ENCODE measurements at places on chromosomes 6 and 20.

- DNase-seq = no peak
These were observed 2.2 kb upstream of the FUT9 start for GRCh38 chr6:96013531-96013930.

GRCh38 chr6:159031846-159032245 is 12.9 kb downstream of the TAGAP start:
- DNase-seq = no peak

DNA sequence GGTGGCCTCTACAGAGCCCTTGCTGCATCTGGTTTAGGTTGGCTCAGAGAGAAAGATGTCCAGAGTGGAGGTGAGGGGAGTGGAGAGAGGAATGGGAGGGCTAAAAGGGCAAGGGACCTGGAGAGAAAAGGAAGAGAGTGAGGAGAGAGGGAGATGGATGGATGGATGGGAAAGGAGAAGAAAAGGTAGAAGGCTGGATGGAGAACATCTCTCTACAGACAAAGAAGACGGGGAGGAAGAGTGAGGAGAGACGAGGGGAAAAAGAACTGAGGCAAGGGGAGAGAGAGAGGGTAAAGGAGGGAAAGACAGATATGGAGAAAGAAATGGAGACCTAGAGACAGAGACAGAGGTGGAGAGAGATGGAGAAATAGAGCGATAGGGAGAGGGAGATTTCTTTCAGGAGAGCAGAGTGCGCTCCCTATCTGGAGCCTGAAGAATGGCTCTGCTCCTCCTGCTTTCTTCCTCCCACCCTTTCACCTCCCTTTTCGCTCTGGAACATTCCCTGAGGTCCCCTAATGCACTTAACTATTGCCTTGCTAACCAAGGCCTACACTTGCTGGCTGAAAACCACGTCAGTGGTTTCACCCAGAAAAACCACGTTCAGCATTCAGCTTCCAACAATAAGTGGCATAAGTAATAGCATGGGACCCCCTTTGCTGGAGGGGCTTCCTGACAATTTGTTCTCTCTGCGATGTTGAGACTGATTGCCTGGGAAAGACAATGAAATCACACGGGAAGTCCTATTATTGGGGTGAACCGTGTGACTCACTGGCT is 286.3 kb downstream of the CDH26 start:
- DNase-seq = no peak

GRCh38 chr6:134216301-134217010 is 101.5 kb downstream of the SGK1 start:
- no peak for DNase-seq

GRCh38 chr20:17849138-17849900 is 119.3 kb downstream of the SNX5 start:
- no peak for DNase-seq

- DNase-seq = no peak
These were observed 2.3 kb downstream of the TOX2 start for GRCh38 chr20:43916881-43917371.

DNA sequence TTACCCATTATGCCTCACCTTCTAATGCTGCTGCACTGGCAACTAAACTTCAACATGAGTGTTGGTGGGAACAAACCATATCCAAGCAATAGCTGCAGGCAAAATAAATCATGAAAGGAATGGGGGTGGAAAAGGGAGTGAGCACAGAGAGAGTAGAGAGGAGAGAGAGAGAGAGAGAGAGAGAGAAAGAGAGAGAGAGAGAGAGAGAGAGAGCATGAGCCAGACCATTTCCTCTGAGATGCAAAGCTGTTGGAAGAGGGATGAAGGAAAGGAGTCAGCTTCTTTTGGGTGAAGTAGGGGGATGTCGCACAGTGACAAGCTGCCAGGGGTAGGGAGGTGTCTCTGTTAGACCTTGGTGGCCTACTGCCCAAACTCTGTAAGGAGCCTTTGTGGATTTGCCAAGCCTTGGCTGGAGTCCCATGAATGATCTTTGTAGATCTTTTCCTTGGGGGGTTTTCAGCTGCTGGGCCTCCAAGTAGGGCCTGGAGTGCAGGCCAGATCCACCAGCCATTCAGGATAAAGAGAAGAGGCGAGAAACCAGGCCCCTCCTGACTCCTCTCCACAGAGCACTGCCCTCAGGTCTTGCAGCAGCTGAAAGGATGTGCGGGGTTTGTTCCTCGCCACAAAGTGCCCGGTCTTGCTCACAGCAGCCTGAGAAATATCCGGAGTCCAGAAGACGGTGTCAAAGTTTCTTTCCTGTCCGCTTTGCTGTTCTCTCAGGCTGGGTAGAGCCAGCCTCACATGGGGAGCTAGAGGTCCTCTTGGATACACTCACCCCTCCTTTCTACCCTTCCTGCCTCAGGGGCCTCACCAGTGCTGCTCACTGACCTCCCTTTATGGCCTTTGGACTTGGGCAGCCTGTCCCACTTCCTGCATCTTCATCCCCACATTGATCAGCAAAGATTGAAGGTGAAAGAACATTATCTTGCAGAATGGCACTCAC is 17.8 kb downstream of the BTBD3 start:
- no peak for DNase-seq

DNA sequence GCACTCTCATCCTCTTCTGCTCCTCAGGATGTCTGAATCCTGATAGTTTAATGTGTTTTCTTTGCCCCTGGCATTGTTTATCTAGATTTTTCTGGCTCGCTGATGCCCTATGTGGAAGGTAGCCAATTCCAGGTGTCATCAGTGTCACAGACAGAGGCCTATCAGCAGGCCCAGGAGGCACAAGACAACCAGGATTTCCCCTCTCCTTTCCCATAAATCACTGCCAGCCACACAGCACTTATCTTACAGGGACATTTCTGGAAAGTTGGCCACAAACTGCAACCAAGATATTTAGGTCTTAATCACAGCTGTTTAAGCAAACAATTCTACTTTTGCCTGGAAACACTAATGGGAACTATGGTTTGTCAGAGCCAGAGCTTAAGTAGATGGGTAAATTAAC is 28.1 kb downstream of the ADGRF5 start:
- no peak for DNase-seq

GRCh38 chr6:6975459-6976111 is 132.2 kb upstream of the RREB1 start:
- no peak for DNase-seq

DNA sequence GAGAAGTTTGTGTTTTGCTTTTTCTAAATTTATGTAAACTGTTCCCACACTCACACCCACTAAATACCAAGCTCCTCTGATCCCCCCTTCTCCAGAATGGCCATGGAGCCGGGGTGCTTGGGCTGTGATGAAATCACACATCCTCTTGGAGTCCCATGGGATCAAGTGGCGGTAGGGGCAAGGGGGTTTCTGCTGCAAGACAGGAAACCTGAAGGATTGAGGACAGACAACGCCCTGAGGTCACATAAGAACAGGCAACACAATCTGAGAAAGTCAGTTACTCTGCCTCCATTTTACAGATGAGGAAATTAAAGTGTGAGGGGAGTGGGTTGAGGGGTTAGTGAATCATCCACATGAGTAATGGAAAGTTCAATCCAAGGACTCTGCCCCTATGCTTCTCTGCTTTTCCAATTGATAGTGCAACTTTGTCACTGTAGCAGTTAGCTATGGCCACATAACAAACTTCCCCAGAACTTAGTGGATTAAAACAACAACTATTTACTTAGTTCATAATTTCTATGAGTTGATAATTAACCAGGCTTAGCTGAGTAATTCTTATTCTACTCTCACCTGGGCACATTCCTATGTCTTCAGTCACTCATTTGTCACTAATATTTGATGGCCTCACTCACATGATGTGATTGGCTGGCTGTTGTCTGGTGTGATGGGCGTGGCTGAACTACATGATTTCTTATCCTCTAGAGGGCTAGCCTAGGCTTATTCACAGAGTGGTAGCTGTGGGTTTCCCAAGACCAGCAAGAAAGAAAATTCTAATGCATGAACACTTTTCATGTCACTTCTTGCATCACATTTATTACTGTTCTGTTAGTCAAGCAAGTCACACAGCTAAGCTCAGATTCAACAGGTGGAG is 311.1 kb upstream of the RNF24 start:
- DNase-seq = no peak

DNA sequence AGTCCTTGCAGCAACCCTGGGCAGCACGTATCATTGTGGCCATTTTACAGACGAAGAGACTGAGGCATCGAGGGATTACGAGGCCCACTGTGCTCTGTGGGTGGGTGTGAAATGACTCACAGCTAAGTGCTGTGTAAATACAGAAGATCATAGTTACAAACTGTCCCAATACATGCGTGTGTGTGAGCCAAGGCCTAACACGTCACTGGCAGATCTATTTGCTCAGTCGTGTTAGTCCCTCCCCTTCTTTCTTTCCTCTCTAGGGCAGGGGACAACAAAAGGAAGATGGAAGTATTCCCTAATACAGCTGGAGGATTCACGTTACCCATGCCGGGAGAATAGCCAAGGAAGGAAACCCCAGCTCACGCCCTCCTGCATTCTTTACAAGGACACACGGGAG is 175.9 kb downstream of the CDC5L start:
- no peak for DNase-seq

DNA sequence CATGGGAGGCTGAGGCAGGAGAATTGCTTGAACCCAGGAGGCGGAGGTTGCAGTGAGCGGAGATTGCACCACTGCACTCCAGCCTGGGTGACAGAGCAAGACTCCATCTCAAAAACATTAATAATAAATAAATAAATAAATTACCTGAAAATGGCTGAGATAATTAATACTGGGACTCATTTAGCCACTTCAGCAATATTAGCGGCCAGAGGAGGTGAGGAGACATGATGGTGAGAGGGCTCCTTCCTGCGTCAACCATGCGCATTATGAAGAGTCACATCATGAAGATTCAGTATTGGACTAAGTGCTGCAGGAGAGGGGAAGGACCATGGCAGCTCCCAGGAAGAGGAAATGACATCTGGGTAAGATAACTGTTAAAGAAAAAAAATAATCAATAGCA is 2.9 kb upstream of the PYGB start:
- DNase-seq = no peak

GRCh38 chr6:169344750-169345065 is 91.1 kb upstream of the THBS2 start:
- DNase-seq = no peak

DNA sequence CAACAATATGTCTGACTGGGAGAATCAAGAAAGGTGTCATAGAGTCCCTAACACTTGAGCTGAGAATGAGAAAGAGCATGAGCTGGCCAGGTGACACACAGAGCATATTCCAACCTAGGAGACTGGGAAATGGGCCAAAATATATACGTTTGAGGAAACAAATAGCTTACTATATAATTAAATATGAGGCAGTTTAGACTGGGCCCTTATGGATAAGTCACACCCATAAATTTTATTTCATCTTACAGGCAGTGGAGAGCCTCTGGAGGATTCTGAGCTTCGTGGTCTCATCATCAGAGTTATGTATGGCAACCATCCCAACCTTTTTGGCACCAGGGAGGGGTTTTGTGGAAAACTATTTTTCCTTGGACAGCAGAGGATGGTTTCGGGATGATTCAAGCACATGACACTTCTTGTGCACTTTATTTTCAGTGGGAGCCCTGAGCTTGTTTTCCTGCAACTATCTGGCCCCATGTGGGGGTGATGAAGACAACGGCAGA is 12.9 kb upstream of the NQO2 start:
- no peak for DNase-seq

DNA sequence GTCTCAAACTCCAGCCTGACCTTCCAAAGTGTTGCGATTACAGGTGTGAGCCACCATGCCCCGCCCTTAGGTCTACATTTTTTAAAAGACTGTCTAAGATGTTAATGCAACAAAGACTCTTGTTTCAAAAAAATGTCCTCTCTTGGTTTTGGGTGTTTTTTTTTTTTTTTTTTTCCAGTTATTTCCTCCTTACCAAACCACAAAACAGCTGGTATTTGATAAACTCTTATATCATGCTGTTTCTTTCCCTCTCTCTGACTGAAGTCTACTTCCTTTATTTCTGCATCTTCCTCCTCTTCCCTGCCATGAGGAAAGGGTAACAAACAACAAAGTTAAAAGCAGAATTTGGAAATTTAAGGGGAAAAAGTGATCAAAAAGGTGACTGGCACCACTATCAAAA is 21.2 kb downstream of the STK38 start:
- DNase-seq = no peak

DNA sequence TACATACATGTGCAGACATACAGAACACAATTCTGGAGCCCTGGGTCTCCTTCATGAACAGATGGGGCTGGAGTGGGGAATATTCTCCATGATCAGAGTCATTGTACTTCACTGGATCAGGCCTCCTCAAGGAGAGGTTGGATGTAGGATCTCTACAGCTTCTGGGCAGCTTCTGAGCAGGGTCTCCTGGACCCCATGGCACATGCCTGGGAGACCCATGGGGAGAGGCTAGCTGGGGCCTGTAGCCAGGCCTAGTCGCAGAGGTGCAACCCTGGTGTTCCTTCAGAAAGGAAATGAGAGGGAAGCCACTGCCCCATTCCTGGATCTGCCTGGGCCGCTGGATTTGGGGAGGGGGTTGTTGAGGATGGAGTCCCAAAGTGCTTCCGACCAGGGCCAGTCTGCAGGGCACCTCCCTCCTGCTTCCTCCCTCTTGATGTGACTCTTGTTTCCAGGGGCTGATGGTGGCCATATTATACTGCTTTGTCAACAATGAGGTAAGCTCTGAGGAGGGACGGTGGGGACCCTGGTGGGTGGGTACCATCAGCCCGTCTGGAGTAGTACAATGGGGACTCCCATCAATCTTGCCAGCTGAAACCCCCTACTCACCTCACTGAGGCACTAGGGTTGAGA is 31.8 kb downstream of the GLP1R start:
- DNase-seq = no peak

DNA sequence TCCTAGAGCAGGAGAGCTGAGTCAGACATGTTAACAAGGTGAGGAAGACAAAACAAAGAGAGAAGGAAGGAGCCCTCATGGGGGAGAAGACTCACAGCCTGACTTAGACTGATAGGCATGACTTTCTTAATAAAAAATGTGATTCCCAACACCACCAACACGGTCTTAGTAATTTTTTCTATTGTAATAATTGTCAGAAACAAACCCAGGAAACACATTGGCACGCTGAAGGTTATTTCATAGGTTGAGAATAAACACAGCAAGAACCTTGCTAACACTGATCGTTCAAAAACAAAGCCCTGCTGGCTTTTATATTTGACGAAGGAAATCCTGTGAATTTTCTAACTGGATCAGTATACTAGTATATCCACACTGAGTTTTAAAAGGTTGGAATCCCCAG is 286.8 kb downstream of the HACE1 start:
- no peak for DNase-seq

DNA sequence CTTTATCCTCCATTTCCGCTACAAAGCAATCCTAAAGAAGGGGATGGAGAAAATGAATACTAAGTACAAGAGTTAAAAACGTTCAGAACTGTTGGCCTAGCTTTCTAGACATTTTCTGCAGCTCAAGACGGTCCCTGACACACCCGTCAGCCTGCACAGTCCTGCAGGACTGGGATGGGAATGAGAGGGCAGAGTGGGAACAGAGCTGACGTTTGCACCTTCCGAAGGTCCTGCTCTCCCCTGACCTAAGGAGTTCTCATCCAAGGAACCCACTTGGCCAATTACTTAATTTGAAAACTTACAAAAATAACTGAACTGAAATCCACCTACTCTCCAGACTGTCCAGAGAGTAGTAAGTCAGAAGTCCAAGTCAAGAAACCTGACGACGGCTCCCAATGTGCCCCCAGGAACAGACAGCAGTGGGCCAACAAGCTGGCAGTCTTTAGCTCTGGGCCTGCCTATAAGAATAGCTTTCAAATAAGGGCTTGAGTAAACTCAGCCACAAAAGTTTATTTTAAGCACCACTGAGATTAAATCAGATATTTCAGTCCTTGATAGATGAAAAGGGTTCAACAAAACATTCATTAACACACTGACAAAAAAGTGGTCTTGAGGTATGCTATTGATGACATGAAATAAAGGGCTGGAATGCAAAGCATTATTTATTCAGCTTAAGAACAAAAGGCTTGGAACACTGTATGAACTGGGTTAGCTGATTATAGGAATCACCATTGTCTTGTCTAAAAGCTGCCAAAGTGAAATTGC is 76.8 kb downstream of the CNKSR3 start:
- DNase-seq = no peak

Data from cortex of kidney (tissue), 1 donor.